K562 (cell line): ENCODE measurements at places on chromosomes 5 and 9. TPM values are rescaled to one million over a fixed set of nuclear protein-coding genes. Genes with fewer than 3 reads are reported as not detected.
A peak's percentile ranks its signal among the peaks of the same experiment; 100 is the strongest.

PCDHGB2 gene
- total RNA-seq = 0.36 and 0.42 TPM in 2 replicates

IFNA2 gene
- total RNA-seq = not detected in 2 replicates

DNA sequence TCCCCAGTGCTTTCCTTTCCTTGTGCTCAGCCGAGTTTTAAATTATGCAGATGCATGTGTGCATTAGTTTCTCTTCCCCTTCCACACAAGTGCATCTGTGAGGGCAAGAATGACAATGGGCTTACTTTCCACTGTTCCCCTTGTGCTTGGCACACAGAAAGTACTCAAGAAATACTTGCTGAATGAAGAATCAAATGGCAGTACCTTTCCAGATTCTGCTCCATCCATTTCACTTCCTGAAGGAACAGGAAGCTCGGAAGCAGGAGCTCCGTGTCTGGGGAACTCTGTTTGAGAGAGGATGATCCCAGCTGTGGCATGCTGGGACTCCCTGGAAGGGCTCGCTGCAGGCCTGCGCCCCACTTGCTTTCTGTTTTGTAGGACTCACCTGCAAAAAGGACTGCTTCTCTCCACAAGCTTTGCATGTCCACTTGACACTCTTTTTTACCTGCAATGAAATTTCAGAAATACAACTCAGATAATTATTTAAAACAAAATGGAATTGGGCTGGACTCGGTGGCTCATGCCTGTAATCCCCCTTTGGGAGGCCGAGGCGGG, 5.5 kb downstream of the MRNIP start:
- no peak overlapping the region for H3K4me3 ChIP-seq
- no peak for DNase-seq
- peaks cover under 1% of the 10 kb centered on the region; the same call in 1 of the 2 replicates for H3K4me1 ChIP-seq
- H3K36me3 ChIP-seq = peaks cover 45% of the 10 kb centered on the region
- H3K27me3 ChIP-seq = no peaks in the 10 kb centered on the region

LCP2 gene
- total RNA-seq = 22.2 and 24.1 TPM in 2 replicates

DNA sequence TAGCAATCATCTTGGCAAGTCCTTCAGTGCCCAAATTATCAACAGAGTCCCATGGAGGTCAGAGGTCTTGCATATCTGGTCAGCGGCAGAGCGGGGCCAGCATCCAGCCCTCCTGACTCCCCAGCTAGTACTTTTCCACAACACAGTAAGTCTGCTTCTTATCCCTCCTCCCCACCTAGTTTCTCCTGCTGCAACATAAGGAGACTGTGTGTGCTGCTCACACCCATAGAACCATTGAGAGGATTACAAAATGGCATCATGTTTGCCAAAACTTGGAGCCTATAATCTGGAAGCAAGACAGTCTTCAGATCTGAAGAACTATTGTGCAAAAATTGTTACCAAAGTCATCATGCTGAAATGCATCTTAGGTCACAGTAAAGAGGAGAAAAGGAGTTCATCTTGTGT, 125.8 kb upstream of the ZNF366 start:
- H3K4me3 ChIP-seq = no peak overlapping the region
- no peaks in the 10 kb centered on the region for H3K36me3 ChIP-seq
- DNase-seq = peak; percentile 71
- peaks cover 11% of the 10 kb centered on the region; the same call in 1 of the 2 replicates for H3K4me1 ChIP-seq

DNA sequence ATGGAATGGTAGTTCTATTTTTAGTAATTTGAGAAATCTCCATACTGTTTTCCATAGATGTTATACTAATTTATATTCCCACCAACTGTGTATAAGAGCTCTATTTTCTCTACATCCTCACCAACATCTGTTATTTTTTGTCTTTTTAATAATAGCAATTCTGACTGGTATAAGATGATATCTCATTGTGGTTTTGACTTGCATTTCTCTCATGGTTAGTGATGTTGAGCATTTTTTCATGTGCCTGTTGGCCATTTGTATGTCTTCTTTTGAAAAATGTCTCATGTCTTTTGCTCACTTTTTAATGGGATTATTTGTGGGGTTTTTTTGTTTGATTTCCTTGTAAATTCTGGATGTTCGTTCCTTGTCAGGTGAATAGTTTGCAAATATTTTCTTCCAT, 154.4 kb downstream of the ZSWIM6 start:
- no peaks in the 10 kb centered on the region for H3K27me3 ChIP-seq
- H3K4me1 ChIP-seq = no peaks in the 10 kb centered on the region
- DNase-seq = no peak
- H3K4me3 ChIP-seq = no peak overlapping the region
- H3K27ac ChIP-seq = no peak overlapping the region
- H3K36me3 ChIP-seq = no peaks in the 10 kb centered on the region

WDR70 gene
- 43.1 and 46.8 TPM in 2 replicates for total RNA-seq

DNA sequence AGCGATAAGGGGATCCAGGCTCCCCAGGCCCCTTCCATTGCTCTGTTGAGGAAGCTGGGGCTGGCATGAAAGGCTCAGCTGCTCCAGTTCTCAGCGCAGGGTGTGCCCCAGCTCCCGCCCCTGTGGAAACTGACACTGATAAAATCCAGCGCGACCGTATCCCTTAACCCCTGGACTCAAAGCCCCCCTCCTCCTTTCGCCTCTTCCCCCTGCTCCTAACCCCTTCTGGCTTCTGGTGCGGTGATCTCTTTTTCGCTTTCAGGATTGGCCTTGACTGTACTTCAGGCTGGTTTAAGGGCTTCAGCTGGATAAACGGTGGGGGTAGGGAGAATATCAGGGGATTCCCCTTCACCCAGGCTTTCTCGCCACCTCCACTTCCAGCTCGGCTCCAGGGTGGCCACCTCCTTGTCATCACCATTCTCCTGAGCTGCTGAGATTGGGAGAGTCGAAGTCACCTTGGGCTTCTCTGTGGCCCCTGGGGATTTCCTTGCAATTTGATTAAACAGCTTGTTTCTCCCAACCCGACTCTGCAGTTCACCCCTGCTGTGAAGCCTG, 843 bp downstream of the BSPRY start:
- no peaks in the 10 kb centered on the region for H3K36me3 ChIP-seq
- H3K4me1 ChIP-seq = peaks cover 10% of the 10 kb centered on the region
- no peak overlapping the region for H3K27ac ChIP-seq

ANKRD20A1 gene
- 1.2 and 1.8 TPM in 2 replicates for total RNA-seq

DNA sequence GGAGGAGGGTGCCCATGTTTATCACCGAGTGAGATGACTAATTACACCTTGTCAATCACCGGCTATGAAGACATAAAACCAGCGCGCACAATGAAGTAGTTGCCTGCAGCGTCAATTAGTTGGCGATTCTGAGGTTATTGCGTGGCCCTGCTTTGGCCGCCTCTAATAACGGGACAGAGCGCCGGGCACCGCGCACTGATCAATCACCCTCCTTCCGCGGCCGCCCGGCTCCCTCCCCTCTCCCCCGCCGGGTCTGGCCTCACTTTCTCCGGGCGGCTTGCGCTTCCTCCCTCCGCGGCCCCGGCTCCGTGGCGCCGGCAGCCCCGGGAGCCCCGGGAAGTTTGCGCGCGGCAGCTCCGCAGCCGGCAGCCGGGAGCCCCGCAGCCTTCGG, 3.3 kb upstream of the LHX2 start:
- no peaks in the 10 kb centered on the region for H3K36me3 ChIP-seq
- H3K27ac ChIP-seq = no peak overlapping the region
- no peak overlapping the region for H3K4me3 ChIP-seq
- peaks cover 53% of the 10 kb centered on the region for H3K27me3 ChIP-seq
- H3K4me1 ChIP-seq = peaks cover 35% of the 10 kb centered on the region

GRCh38 chr9:112884101-112884500, 6.6 kb downstream of the SLC46A2 start:
- H3K27ac ChIP-seq = no peak overlapping the region
- H3K27me3 ChIP-seq = peaks cover 48% of the 10 kb centered on the region
- no peak overlapping the region for H3K4me3 ChIP-seq
- no peaks in the 10 kb centered on the region for H3K36me3 ChIP-seq

GRCh38 chr9:79264041-79264440, 307.7 kb upstream of the TLE4 start:
- no peak for DNase-seq
- H3K4me3 ChIP-seq = no peak overlapping the region
- H3K27ac ChIP-seq = no peak overlapping the region
- H3K4me1 ChIP-seq = no peaks in the 10 kb centered on the region
- H3K27me3 ChIP-seq = no peaks in the 10 kb centered on the region
- H3K36me3 ChIP-seq = no peaks in the 10 kb centered on the region

DNA sequence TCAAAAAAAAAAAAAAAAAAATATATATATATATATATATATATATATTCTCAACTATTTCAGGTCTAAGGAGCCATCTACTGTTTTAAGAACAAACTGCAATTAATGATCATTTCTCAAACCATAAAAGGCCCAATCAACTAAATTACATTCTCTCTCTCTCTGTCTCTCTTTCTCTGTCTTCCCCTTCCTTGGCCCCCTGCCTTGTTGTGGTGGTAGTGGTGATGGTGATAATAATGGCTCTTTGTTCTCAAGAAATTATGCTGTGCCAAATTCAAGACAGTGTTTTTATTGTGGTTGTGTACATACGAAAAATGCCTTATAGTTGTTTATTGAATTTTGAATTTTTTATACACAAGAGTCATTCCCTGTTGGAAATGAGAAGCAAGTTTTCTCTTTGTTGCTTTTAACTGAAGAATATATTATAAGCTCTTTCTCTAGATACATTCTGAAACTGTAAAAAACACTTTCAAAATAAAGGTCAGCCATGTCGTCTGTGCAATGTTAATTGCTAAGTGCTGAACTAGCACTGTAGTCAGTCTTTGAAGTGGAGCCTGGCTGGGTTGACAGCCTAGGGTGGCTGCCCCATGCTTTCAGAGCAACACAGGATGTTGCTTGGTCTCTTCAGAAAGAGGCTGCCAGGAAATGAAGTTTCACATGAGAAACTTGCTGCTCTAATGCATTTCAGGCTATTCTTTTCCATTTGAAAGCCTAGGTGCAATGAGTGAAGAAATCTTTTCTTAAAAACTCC, 96.0 kb downstream of the HINT1 start:
- no peak overlapping the region for H3K27ac ChIP-seq
- H3K27me3 ChIP-seq = no peaks in the 10 kb centered on the region
- H3K36me3 ChIP-seq = no peaks in the 10 kb centered on the region
- no peak overlapping the region for H3K4me3 ChIP-seq
- no peaks in the 10 kb centered on the region for H3K4me1 ChIP-seq

DNM1 gene
- 20.7 and 23.1 TPM in 2 replicates for total RNA-seq

TMEM8B gene
- 1.3 and 2.2 TPM in 2 replicates for total RNA-seq

NUTM2F gene
- not detected in 2 replicates for total RNA-seq

LOX gene
- 0.09 and 0.34 TPM in 2 replicates for total RNA-seq

DNA sequence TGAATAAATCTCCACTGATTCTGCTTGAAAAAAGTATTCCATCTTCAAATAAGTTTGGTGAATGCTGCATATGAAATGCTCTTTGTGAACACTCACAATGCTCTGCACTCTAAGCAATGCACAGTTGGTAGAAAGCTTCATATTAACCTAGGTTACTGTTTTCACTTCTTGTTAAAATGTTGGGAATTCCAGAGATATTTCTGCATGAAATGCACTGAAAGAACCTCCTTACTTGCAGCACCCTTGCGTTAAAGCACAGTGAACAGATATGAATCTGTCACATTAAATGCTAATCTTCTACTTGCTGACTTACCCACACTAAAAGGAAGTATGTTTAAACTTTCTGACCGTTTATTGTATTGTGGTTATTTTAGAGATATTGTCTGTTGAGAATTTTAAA, 584.1 kb upstream of the NUDT12 start:
- H3K36me3 ChIP-seq = no peaks in the 10 kb centered on the region
- H3K27me3 ChIP-seq = no peaks in the 10 kb centered on the region

- H3K27ac ChIP-seq = no peak overlapping the region
- no peak for DNase-seq
- H3K27me3 ChIP-seq = 0 out of 2 replicates have a peak, but pooled peaks cover 4% of the 10 kb centered on the region
- H3K36me3 ChIP-seq = no peaks in the 10 kb centered on the region
- peaks cover 6% of the 10 kb centered on the region for H3K4me1 ChIP-seq
These were observed 179.0 kb downstream of the C9orf50 start for GRCh38 chr9:129441852-129442251.

DNA sequence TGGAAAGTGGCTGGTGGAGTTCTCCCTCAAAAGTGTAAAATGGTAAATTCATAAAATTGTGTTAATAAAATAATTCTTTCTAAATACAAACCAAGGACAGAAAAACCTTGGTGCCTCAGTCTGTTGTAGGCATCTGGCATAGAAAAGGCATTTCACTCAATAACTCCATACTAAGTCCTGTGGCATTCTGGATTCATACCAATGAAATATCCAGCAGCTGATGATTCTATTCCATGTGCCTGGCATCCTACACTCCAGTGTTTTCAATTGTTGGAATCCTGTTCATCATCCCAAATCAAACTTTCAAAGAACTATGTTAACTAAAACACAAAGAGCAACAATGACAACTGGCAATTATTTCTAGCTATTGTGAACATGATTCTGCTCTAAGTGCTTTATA, 21.6 kb upstream of the ALDH1A1 start:
- H3K4me1 ChIP-seq = no peaks in the 10 kb centered on the region
- no peak for DNase-seq
- H3K36me3 ChIP-seq = no peaks in the 10 kb centered on the region

GRCh38 chr9:95211028-95211427, 106.5 kb downstream of the FANCC start:
- H3K36me3 ChIP-seq = no peaks in the 10 kb centered on the region
- H3K4me3 ChIP-seq = no peak overlapping the region
- DNase-seq = no peak
- no peak overlapping the region for H3K27ac ChIP-seq
- no peaks in the 10 kb centered on the region for H3K4me1 ChIP-seq
- H3K27me3 ChIP-seq = no peaks in the 10 kb centered on the region
